ENCODE measurements at places on chromosomes 12 and 14. TPM values are rescaled to one million over a fixed set of nuclear protein-coding genes. Genes with fewer than 3 reads are reported as not detected.

The LALBA gene
- not detected for total RNA-seq

The AQP2 gene
- total RNA-seq, result not detected

The CLEC1B gene
- not detected for total RNA-seq

The GALNT4 gene
- total RNA-seq, result 2.3 TPM

The CACNA1C gene
- 171 TPM for total RNA-seq

The NEUROD4 gene
- total RNA-seq, result not detected

The KRT3 gene
- not detected for total RNA-seq

The PPFIA2 gene
- total RNA-seq, result 0.35 TPM

DNA sequence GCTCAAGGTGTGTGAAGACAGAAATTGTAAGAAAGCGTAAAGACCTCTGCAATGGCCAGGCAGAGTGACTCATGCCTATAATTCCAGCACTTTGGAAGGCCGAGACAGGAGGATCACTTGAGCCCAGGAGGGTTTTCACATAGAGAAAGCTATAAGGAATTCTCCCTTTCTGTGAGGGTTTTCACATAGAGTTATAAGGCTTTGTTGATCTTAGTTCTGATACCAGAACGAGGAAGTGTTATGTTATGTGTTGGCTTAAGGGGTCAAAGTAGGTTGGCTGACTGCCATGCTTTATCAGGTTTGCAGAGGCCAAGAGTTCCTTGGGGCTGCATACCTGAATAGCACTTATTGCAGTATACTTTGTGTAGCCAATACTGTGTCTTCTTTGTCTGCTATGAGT is 139.1 kb downstream of the ERC1 start:
- DNase-seq, result no peak

GRCh38 chr12:12796928-12797793 is 11.7 kb downstream of the APOLD1 start:
- DNase-seq, result no peak

GRCh38 chr14:85248881-85249635 is 280.9 kb upstream of the FLRT2 start:
- no peak for DNase-seq

DNA sequence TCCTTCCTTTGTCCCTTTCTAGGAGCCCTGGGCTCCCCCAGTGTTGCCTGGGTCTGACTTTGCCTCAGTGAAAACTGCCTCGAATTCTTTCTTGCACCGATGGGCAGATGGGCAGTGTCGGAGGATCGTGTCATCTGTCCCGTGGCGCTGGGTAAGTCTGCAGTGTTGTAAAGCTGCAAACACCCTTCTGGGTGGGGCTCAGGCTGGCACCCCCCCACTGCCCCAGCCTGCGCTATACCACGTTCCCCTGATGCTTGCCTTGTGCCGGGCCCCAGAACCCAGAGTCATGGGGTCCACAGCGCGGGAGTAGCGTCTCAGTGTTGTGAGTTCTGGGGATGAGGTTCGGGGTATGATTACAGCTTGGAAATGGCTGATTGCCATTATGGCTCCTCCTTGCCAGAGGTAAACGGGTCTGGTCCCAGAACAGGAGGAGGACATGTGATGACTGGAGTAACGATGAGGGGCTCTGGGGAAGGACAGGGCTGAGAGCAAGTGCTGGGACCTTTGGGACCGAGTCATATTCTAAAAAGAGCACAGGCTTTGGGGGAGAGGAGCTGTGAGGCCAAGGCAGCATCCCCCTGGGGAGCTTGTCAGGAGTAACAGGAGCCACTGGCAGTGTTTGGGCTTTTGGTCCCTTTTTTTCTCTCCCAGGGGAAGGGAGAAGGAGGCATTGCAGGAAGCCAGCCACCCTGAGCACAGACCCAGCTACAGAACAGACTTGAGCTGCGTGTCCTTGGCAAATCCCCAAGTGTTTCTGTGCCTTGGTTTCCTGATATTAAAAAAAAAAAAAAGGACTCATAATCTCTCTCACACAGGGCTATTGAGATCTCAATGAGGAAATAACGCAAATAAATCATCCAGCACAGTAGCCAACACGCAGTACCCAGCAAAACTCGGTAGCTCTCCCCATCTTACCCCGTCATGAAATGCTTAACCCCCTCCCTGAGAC is 4.3 kb downstream of the RTL1 start:
- DNase-seq, result no peak

DNA sequence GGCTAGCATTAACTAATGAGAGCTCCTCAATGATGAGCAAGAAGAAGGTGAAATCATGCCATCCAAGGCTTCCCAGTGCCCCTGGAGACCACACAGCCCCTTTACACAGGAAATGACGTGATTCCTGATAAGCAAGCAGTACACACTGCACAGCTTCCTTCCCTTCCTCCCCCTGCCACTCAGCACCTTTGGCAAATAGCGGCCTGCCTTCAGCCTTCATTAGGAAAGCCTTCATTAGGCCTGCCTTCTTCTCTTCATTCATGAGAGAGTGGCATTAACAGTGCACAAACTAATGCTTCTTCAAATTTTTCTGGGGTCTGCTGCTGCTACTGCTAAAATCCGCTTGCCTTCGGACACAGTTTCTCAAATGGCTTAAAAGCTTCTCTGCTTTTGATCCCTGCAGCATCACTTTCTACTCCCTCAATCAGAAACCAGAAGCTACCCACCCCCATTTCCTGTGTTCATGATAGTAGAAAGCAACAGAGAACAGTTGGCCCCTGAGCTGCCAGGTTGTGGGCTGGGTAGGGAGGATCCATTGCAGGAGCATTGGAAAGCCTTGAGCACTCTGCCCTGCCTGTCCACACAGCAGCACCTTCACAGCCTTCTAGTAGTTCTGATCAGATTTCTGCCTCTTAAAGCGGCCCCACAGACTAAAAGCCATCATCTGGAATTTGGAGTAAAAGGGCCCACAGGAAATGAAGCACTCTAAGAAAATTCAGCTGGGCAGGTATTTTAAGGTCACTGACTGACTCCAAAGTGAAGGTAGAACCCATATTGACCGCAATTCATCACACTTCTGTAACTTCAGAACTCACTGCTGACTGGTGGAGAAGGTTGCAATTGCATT is 103.8 kb upstream of the ETV6 start:
- no peak for DNase-seq

- DNase-seq, result no peak
These were observed 184.5 kb downstream of the AKAP6 start for GRCh38 chr14:32513571-32514009.

GRCh38 chr14:59328454-59328853 is 136.7 kb downstream of the GPR135 start:
- no peak for DNase-seq

DNA sequence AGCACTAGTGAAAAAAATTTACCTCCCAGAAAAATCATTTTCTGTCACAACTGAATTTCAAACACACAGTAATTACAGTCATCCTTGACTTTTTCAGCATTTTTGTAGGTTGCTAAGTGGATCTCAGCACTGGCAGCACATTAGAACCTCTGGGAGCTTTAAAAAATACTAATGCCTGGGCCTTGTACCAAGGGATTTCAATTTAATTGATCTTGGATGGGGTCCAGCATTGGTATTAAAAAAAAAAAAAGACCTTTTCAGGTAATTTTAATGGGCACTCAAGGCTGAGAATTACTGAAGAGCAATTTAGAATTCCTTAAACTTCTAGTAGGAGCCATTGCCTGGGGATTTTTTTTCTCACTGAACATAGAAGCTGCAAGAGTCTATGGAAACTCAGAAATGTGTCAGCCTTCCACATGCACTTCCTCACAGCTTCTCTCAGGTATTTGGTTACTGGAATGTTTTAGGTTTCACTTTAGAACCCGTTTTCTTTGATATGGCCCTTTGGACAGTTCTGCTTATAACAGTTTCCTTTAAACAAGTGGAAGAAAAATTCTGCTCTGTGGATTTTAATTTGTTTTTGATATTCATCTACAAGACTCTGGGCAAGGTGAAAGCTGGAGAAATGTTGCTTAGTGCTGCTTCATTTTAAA is 88.5 kb upstream of the DACT1 start:
- no peak for DNase-seq

- DNase-seq, result no peak
These were observed 5.2 kb downstream of the PPP1CC start for GRCh38 chr12:110737532-110737931.

DNA sequence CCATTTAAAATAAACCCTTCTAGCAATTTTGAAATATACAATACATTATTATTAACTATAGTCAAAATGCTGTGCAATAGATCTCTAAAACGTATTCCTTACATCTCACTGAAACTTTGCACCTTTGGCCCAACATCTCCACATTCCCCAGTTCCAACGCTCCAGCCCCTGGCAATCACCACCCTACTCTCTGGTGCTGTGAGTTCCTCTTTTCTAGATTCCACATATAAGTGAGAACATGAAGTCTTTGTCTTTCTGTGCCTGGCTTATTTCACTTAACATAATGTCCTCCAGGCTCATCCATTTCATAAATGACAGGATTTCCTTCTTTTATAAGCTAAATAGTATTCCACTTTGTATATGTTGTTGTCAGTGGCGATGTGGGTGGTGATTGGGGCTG is 194.7 kb upstream of the RTL1 start:
- DNase-seq, result no peak

- no peak for DNase-seq
These were observed 870 bp upstream of the TBPL2 start for GRCh38 chr14:55441286-55441685.

DNA sequence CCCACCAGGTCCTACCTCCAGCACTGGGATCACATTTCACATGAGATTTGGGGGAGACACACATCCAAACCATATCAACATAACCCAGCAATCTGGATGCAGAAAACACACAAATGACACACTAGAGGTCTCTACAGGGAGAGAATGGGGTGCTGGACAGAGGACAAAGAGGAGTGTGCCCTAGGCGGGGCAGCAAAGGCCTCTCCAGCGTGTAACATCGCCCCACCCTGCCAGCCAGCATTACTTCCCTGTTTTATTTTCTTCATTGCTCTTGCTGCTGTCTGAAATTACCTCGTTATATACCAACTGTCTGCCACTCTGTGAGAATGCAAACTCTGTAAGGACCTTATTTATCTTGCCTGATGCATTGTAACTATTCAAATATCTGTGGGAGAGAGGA is 61.1 kb downstream of the RIMBP2 start:
- DNase-seq, result no peak

- DNase-seq, result no peak
These were observed 166.2 kb downstream of the ADGRD1 start for GRCh38 chr12:131119936-131120335.

GRCh38 chr12:127179176-127179575 is 1087.8 kb upstream of the TMEM132C start:
- DNase-seq, result no peak

DNA sequence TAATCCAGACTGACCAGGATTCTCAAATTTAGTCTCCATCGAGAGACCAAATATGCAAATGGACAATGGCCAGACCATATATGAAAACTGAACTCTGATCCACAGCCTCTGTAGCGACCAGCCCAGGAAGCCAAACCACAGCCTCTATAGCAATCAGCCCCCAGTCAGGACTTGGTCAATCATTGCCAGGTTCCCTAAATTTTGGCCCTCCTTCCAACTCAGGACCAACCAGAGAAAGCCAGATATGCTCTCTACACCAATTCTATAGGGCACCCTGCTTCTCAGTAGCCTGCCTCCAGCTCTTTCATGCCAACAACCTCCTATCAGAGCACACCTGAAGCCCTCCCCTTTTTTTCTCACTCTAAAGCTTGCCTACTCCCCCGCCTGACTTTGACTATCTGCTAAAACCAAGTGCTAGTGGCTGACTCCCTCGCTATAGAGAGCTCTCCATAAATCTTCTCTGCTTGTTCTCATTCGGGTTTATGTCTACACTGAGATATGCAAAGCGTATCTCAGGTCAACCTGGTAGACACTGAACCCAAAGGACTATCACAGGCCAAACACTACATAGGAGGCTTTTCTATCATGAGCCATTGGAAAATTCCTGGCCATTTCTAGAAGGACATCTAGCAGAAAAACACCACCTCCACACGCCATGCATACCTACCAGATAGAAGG is 110.5 kb upstream of the FUT8 start:
- DNase-seq, result no peak

DNA sequence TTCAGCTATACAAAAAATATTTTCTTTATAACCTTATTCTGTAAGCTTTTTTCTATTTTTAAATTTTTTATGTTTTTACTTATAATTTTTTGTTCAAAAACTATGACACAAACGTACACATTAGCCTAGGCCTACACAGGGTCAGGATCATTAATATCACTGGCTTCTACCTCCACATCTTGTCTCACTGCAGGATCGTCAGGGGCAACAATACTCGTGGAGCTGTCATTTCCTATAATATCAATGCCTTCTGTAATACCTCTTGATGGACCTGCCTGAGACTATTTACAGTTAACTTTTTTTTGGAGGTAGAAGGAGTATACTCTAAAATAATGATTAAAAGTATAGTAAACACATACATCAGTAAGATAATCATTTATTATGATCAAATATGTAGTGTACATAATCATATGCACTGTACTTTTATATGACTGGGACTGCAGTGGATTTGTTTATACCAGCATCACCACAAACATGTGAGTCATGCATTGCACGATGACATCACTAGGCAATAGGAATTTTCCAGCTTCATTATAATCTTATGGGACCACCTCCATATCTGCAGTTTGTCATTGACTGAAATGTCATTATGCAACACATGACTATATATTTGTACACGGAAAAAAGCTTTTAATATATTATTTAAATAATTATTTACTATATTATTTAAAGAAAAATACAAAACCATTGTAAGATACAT is 18.5 kb upstream of the PMCH start:
- DNase-seq, result no peak

- DNase-seq, result peak; percentile 58
These were observed 22.9 kb upstream of the PPP1R13B start for GRCh38 chr14:103870144-103870876.

GRCh38 chr14:70995671-70996070 is 88.4 kb downstream of the PCNX1 start:
- DNase-seq, result peak; percentile 25

GRCh38 chr12:115817389-115817788 is 460.1 kb downstream of the MED13L start:
- no peak for DNase-seq

- no peak for DNase-seq
These were observed 101.9 kb downstream of the GAS2L3 start for GRCh38 chr12:100675432-100675831.

DNA sequence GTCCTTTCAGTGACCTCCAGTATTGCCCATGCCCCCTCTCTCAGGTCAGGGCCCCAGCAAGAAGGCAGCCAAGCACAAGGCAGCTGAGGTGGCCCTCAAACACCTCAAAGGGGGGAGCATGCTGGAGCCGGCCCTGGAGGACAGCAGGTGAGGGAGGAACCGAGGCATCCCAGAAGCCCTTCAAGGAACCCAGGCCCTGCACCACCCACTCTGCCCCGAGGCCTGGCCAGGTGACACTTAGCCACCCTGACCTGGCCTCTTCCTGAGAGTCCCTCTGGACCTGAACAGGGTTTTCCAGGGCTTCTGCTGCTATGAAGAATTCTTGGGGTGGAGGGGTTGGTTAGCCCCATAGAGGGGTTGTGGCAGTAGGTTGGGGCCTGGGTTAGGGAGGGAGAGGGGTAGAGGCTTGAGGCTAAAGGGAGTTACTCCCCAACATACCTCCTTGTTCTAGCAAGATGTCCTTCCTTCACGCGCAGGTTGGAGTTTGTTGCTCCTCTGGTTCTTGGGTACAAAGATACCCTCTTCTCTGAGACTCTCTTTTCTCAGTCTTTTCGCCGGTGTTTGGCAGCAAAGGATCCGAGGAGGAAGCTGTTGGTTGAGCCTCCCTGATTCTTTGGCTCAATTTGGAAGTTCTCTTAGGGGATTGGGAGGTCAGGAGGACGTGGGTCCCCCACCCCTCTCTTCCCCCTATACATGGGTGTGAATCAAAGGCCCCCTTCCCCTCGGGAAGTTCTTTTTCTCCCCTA is 2.1 kb downstream of the TARBP2 start:
- no peak for DNase-seq

All from Right ventricle myocardium inferior (tissue), 1 donor.